ENCODE measurements at places on chromosomes 1 and 21.

DNA sequence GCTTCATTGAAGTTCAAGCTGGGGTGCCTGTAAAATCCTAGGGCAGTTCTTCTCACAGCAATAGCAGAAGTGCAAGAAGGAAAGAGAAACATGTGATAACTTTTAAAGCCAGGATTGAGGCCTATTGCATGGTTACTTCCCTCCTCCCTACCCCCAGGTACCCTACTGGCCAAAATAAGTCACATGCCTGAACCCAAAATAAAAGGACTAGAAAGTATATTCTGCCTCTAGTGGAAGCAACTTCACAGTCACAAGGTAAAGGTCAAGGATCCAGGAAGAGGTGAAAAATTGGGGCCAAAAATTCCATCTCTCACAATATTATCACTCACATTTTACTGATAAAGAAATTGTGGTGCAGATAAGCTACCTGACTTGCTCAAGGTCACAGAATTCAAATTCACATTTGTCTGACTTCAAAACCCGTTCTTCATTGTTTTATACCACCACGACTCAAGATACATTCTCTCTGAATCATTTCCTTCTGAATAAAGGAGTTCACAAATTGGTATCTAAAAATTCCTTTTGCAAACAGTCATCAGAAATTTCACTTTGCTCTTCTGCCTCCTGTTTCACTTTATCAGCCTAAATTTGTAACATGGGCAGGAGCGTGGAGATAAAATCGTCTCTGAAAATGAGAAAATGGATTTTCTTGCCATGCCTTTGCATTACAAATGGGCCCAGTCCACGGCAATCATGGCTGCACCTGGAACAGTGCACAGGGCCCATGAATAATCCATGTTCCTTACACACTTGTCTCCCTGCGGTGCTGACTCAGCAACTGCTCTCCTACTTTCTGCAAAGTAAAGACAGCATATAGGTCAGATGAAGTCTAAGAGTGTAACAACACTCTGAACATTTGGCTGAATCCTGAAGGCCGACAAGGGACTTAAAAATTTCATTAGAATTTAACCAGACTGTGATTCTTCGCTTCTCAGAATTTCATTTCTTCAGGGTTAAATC is 485.3 kb upstream of the NFIA start:
- DNase-seq, result no peak

DNA sequence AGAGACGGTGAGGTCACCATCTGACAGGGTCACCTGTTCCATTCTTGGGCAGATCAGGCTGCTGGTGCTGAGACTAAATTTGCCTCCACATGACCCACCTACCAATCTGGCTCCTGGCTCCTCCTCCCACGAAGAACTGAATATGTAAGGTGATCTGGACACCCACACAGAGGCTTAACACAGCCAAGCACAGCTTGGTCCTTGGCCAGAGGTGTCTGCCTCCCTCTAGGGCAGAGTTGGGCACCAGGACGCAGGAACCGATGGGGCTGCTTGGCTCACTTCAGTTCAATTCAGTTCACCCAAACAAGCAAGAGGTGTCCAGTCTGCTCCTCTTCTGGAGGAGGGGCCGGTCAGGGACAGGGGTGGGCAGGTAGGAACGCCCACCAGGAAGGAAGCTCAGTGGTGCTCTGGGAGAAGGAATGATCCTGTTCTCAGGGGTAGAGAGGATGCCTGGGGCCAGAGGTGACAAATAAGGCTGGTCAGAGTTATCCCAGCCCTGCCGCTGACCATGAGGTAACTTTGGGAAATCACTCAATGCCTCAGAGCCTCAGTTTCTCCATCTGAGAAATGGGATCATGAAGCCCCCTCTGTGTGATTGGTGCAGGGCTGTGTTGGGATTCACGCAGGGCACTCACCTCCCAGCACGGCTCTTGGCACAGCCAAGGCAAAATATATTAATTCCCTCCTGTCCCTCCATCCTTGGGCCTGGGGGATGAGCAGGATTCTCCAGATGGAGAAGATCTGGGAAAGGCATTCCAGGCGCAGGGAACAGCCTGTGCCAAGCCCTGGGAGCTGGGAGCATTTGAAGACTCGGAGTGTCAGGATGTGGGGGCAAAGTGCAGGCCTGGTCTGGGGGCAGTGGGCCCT is 284.5 kb downstream of the PTPRU start:
- no peak for DNase-seq

DNA sequence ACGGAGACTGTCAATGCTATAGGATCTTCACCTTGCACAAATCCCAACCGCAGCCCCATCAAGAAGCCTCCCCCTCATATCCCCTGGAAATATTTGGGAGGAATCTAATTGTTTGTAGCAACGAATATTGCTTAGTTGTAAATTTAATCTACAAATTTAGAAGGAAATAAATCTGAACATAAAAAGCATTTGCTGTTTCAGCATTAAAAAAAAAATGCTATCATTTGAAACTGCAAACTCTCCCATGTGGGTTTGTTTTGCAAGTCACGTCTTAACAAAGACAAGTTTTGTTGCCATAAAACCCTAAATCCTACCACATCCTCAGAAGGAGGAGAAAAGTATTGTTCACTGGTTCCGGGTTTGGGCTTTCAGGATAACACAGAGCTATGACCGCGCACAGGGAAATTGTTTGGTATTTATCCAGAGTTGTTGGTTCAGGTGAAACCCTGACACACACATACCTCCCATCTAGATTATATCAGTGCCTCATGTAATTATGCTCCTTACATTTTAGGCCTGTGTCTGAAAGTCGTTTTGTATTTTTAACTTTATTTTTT is 279.6 kb downstream of the TM2D1 start:
- no peak for DNase-seq

GRCh38 chr1:204927673-204928641 is 57.3 kb downstream of the NFASC start:
- DNase-seq, result no peak

- no peak for DNase-seq
Measured at GRCh38 chr1:87973896-87974295, 645.2 kb downstream of the LMO4 start.

GRCh38 chr1:175367039-175367758 is 174.6 kb upstream of the KIAA0040 start:
- DNase-seq, result no peak

DNA sequence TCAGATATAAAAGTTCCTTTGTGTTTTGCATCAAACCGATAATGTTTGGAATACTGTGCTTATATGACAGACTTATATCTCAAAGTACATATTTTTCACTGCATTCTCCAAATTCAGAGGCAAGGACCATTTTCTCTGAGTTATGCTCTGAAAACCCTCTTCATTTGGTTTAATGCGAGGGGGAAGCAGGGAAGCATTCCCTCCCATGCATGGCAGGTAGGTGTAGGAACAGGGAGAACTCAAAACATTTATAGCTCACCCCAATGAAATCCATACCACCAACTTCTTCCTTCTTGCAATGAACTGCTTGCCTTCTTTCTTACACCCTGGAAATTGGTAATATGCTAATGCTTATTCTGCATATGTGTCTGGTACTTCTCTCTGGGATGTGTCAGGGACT is 10.7 kb upstream of the ERICH3 start:
- DNase-seq, result no peak

GRCh38 chr1:174726167-174726879 is 273.4 kb upstream of the CACYBP start:
- DNase-seq, result no peak

DNA sequence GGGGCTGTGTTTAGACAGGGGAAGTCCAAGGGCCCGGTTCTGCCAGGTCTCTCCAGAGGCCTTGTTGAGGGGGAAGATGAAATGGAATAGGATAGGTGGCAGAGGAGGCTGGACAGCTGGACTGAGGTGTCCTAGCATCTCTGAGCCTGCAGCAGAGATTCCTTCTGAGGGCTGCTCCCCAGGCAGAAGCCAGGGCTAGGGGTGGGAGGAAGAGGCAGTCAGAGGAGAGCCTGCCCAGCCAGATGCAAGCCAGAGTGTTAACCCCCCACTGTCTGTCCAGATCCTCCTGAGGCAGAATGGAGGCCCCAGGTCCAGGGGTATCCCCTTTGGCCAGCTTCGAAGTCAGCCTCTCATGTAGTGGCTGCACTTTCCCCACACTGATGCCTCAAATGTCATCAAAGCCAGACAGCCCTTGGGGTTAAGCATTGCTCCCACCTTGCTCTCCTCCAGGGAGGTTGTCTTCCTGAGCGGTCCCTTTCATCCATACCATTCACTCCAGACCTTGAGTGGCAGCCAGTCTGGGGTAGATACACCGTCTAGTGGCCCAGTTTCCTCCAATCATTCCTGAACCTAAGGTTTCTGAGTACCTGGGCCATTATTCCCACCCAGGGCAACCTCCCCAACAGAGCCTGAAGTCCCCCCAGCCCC is 1.7 kb downstream of the CSF1 start:
- no peak for DNase-seq

GRCh38 chr1:200473698-200474371 is 64.0 kb upstream of the ZNF281 start:
- DNase-seq, result no peak

- no peak for DNase-seq
Measured at GRCh38 chr1:46615088-46615487, 1.5 kb downstream of the MOB3C start.

DNA sequence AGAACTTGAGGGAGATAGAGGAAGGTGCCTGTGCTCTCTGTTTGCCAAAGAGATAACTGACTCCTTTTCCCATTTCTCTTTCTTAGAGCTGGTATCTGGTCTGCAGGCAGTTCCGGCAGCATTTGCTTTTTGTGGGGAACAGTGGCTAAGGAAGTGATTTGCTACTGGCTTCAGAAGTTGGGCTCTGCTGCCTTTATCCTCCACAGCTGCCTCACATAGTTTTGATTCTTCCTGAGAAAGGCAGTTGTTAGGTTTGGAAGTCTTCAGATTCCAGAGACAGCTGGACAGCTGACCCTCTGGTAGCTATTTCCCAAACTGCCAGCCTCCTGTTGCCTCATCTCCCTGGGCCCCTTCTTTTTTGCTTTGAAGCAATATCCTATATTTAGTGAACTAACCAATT is 62.6 kb upstream of the MACF1 start:
- no peak for DNase-seq

- DNase-seq, result no peak
Measured at GRCh38 chr1:21001042-21001441, 175.7 kb downstream of the EIF4G3 start.

- no peak for DNase-seq
Measured at GRCh38 chr21:18384771-18385170, 18.8 kb downstream of the TMPRSS15 start.

GRCh38 chr21:43345746-43346409 is 81.1 kb downstream of the SIK1 start:
- no peak for DNase-seq

DNA sequence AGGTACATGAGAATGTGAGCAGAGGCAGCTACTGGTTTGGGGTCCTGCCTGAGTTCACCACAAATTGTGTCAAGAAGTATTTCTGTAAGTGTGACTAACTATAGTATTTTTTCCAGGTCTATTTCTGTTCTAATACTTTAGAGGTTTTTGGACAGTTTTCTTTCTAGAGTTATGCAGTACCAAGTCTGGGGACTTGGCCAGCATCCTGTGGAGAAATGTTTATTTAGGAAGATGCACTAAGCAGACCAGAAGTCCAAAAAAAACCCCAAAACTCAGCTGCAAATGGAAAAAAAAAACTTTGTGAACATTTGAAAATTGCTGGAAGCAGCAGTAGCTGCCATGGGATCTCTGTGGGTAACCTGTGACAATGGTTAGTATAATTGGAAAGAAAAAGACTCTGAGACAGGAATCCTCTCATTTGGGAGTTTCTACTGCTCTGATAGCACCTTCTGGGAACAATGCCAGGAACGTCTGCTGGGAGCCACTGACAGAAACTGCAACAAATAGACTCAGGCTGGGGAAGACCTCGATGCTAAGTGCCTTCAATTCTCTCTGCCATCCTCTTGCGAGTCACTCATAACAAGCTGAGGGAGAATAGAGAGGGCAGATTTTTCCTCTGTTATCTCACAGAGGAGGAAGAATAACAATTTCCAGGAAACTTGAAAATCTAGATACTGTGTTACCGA is 37.6 kb downstream of the OR10R2 start:
- no peak for DNase-seq

DNA sequence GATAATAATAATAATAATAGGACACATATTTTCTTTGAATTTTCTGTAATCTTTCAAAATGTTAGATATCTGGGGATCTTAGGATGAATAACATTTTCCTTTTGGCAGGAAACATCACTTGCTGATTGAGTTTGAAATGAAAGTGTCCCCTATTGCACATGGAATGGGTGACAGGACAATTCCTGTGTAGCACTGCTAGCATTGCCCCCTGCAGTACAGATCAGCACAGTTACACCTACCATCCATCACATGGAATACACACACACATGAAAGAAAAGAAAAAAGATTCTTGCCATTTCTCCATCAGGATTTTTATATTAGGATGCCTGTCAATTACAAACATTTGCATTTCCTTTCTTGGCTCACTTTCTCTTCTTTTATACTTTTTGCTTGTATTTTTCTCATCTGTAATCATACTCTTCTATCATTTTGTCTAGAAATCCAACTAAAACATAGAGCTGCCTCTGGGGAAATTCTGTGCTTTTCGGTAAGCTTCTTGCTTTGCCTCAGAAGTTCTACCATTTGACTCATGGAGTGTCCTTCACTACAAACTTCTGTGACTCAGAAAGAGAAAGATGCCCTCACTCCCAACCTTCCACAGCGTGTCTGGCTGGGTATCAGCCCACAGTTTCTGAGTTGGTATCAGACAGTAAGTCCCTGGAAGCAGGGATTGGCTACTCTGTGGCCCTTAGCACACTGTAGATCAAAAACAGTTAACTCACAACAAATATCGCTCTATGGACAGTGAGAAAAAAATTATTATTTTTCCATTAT is 641.2 kb downstream of the PTPRC start:
- DNase-seq, result no peak

DNA sequence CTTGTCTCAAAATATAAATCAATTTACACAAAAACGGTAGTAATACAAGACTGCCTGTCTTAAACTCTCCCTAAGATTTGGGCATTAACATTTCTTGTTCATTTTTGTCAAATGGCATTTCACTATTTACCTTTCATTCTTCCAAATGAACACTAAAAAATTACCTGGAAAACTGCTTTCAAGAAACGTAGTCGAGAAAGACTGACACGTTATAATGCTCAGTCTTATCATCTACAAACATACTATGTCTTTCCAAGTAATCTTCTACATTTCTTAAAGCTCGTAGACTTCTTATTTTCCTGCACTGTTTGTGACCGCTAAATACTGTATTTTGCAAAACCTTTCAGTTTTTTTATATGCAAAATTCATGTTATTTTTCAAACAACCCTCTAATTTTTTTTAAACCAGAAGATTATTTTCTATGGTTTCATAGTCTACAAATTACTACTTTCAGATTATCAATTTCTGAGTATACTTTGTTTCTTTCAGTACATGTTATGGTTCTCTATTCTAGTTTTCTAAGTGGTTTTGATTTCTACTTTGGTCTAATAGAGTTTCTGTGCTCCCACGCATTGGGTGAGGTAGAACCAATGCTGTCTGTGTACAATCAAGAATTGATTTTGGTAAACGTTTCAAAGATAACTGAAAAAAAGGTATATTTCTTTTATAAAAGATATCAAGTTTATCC is 336.4 kb downstream of the SMYD3 start:
- no peak for DNase-seq

Measured in stimulated activated CD8-positive, alpha-beta memory T cell treated with anti-CD3 and anti-CD28 coated beads, Interleukin-4, amount 100 ng/mL, for 4 hours (primary cell).